Immature natural killer cell (primary cell): ENCODE measurements at places on chromosomes 12 and 14. TPM values are rescaled to one million over a fixed set of nuclear protein-coding genes. Genes with fewer than 3 reads are reported as not detected.

DNA sequence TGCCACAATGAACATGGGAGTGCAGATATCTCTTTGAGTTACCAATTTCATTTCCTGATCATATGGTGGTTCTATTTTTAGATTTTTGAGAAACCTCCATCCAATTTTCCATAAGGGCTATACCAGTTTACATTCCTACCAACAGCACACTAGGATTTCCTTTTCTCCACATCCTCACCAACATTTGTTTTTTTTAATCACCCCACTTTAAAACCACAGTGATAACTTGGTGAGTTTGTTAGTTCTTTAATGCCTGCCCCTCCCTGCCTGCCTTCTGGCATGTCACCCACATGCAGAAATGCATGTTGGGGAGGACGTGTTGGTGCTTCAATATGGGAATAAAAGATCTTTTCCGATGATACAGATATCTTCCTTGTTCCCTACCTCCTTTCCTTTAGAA lies 167.9 kb downstream of the CAND1 start:
- DNase-seq = no peak

DNA sequence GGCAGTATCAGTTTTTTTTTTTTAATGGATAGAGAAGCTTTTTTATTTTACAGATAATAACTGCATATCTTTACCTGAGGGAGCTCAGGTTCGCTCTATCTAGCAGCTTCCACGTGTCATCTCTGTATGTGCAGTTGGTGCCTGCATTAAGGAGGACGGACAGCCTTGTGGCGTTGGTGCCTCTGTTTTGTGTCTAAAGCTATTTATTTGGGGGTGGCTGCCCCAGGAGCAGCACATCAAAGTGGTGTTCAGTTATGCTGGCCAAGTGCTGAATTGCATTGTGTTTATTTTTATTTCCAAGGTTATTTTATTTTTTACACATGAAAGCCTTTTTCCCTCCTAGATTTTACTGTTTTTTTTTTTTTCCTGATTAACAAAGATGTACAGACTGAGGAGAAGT lies 59.7 kb downstream of the RASSF3 start:
- DNase-seq = no peak

GRCh38 chr12:63298386-63298930 lies 147.5 kb upstream of the AVPR1A start:
- DNase-seq = no peak

Gene PTPN6
- 294 TPM for polyA plus RNA-seq

DNA sequence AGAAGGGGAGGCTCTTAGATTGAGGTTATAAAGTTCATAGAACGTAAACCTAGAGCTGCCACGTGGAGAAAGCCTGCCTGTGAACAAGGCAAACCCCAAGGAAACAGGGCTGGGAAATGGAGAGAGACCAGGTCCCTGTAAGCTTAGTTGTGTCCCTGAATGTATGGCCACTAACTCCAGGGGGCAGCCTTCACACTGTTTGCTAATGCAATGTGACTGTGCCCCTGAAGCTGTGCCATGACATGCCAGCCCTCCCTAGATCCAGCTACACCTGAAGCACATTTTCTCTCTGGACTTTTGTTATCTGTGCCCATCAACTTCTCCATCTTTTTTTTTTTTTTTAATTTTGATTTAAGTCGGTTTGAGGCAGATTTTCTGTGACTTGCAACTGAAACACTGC lies 60.6 kb upstream of the TMCC3 start:
- no peak for DNase-seq

Gene AMN
- not detected for polyA plus RNA-seq

GRCh38 chr12:45050751-45051571 lies at the start of gene DBX2:
Gene DBX2 (minus strand): TSS chr12:45051099. CDS start chr12:45050927, 172 bp downstream.
- DNase-seq = no peak

DNA sequence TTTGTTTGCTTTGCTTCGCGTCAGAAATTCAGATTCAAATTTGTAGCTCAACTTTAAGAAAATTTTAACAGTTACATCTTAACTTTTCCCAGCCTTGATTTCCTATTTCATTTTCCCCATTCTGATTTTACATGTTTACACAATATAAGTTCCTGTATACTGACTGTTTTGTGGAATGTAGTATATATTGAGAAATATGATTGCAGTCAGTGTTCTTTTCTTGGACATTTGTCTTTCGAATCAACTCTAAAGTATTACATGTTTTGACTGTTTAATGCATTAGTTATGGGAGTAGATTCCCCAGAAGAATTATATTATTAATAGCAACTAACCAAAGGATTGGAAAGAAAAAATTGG lies 48.1 kb downstream of the PRKCH start:
- DNase-seq = no peak

Gene SPTB
- 0.29 TPM for polyA plus RNA-seq

DNA sequence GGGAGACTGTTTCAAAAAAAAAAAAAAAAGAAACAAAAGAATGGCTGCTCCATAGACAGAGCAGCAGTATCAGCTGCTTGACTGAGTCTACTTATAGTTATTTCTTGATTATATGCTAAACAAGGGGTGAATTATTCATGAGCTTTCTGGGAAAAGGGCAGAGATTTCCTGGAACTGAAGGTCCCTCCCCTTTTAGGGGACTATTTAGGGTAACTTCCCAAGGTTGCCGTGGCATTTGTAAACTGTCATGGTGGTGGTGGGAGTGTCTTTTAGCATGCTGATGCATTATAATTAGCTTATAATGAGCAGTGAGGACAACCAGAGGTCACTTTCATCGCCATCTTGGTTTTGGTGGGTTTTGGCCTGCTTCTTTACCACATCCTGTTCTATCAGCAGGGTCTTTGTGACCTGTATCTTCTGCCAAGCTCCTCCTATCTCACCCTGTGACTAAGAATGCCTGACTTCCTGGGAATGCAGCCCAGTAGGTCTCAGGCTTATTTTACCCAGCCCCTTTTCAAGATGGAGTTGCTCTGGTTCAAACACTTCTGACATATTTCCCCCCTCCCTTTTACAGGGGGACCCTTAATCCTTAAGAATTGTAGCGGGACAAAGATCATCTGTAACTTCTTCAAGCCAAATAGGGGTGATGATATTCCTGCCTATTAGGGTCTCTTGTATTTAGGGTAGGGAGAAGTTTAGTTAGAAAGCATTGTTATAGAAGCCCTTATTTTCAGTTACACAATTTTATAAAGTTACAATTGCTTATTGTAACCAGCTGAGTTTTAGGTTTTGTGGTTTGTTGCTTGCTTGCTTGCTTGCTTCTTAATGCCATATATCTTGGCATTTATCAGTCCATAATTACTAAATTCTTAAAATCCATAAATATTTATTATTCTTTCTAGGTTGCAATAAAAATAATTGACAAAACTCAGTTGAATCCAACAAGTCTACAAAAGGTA lies 42.5 kb downstream of the MARK3 start:
- DNase-seq = peak; percentile 28

- DNase-seq = no peak
These were observed 20.2 kb upstream of the MLEC start for GRCh38 chr12:120666571-120667390.

Gene REP15
- polyA plus RNA-seq = not detected

Gene FAM177A1
- polyA plus RNA-seq = 47.7 TPM

Gene GPRC5A
- not detected for polyA plus RNA-seq

Gene USP30
- 17.5 TPM for polyA plus RNA-seq

GRCh38 chr12:114403011-114403689 lies 2.8 kb downstream of the TBX5 start:
- DNase-seq = no peak

DNA sequence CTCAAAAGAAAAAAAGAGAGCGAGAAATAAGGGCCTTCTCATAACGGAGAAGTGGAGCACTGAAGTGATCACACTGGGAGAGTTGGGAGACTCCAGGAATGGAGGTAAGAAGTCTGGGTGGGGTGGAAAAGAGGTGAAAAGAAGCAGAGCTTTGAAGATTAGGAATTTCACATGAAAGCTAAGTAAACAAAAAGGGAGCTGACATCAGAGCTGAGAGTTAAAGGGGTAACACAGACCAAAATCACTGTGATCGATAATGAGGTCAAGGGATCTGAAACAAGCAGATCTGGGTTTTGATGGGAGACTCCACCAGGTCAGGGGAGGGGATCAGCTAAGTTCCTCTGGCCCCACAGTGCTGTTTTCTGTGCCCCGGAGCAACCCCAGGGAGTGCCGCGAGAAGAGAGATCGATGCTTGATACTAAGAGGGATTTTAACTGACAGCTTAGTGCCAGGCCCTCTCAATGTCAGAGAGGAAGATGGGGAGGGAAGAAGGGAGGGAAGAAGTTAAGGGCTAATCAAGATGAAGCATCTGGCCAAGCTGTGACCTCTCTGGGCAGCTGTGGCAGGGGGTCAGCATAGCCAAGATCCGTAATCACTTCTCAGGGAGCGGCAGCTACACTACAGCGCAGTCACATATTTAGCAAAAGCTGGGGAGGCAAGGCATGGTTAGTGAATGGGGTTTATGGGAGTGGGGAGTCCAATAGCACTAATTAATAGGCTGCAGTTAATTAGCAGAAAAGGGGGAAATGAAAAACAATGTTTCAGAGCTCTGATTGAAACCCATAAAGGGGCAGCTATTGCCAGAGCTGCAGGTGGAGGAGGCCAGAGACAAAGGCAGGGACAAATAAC lies 8.0 kb downstream of the AQP6 start:
- DNase-seq = no peak

DNA sequence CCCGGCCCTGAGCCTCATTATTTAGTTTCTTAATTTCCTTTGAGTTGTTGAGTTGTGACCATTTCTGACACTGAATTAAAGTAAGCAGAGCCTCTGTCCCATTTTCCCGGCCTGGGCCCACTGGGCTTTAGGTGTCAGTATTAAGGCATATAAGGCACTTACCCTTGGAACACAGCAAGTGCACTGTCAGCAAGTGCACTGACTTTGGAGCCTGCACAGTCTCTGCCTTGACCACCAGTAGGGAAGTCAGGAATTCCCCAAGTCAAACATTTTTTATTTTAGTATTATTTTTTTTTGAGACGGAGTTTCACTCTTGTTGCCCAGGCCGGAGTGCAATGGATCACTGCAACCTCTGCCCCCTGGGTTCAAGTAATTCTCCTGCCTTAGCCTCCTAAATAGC lies 56.6 kb downstream of the MAX start:
- no peak for DNase-seq

Gene ACOT6
- not detected for polyA plus RNA-seq

DNA sequence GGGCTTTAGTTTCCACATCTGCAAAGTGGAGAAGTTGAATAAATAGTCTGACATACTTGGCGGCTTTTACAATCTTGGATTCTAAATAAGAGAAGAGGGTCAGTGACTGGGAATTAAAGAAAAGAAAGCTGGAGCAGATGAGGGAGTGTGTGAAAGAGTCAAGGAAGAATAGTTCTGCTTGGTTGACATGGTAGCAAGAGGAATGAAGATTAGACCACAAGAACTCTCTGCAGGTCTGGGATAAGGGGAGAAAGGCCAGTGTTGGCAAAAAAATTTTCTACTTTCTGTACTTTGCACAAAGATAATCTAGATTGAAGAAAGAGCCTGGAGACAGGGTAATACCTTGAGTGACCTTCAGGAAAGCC lies 5.9 kb downstream of the ITGB7 start:
- DNase-seq = no peak
